Activated T-cell treated with anti-CD3 and anti-CD28 coated beads for 24 hours (primary cell): ENCODE measurements at places on chromosomes 4 and X.

DNA sequence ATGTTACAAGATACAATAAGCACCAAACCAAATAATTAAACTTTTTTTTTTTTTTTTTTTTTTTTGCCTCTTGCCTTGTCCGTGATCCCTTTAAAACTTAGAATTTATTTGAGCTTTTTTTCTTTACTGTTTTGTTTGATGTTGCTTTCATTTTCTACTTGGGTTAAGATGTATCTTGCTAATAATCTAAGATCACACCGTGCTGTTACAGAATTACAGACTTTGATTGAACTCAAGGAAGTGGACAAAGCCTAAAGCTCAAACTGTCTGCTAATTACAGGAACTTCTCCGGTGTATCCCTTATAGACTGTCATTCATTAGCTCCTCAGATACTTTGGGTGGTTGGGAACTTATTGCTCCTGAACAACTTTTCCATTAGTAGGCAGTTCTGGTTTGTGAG, 26.5 kb downstream of the STIM2 start:
- no peak for DNase-seq

DNA sequence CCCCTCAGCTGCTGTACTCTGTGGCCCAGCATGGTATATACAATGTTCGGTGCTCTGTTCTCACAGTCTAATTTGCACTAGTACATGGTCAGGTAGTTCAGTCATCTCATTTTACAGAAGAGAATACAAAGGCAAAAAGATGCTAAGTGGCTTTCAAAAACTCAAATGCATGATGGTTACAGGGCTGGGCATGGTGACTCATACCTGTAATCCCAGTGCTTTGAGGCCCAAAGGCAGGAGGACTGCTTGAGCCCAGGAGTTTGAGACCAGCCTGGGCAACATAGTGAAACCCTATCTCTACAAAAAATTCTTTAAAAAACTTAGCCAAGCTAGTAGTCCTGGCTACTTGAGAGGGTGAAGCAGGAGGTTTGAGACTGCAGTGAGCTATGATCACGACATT, 210.5 kb upstream of the KIT start:
- no peak for DNase-seq

- DNase-seq: no peak
These were observed 11.2 kb downstream of the CDKN2AIP start for GRCh38 chr4:183455431-183456195.

- no peak for DNase-seq
These were observed 301.9 kb upstream of the PRPS2 start for GRCh38 chrX:12489341-12489740.

DNA sequence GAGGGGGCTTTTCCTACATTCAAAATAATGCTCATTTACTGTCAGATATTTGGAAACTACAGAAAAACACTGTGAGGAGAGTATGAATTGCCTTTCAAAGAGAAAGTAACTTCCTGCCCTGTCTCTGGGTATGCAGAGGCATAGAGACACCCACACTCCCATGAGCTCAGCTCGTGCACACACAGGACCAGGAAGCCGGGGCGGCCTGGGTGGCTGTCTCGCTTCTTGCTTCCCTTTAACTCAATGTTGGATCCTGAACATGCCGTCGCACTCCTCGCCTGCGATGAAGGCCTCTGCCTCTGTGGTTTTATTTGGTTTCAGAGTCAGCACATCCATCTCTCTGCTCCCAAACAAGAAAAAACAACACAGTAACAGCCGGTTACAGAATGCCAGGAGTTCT, 40.1 kb upstream of the GPR78 start:
- no peak for DNase-seq

DNA sequence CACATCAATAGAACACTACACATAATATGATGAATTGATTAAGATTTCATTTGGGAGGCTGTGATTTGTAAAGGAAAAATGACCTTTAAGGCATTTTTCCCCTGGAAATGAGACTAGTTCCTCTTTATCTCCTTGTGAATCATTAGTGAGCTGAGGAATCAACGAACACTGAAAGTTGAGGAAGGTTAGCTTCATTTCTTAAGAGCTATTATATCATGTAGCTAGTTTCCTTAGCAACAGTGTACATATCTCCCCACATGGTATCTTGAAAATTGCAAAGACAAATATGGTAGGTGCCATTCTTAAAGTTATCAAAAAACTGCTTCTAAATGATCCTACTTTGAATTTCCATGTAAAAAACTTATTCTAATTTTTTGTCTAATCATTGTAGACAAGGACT, 127.5 kb upstream of the NRK start:
- no peak for DNase-seq

DNA sequence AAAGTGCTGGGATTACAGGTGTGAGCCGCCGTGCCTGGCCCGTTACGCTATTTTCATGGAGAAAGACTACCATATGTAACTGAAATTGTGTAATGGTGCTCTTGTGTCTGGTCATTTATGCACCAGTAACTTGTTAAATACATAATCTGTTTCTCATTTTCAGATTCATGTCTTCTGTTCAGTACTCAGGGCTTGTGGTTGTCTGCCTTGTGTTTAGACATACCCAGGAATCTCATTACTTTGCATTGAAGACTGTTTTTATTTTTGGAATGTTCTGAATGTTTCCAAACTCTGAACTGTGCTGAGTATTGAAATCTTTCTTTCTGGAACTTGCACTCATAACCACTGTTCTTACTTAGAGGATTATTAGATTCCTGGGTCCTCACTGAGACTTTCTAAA, 52.8 kb downstream of the PDLIM5 start:
- DNase-seq: no peak

- no peak for DNase-seq
These were observed 329.4 kb upstream of the PPARGC1A start for GRCh38 chr4:24219209-24219608.

DNA sequence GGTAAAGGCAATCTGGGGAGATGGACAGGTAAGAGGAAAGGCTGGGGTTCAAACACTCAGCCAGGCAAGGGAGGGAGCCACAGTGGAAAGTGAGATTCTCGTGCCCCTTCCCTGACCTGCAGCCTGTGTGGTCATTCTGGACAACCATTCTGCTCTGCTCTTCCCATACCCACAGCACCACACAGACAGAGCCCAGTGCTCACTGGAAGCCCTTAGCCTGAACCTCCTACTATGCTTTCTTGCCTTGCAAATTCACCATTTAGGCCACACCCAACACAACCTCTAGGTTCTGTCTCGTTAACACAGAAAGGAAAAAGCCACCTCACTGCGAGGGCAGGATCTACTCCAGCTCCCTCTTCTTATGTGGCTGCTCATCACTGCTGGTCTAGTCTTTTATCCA, 92.7 kb downstream of the SHISA3 start:
- no peak for DNase-seq

- DNase-seq: no peak
These were observed 11.5 kb upstream of the SRPX start for GRCh38 chrX:38232079-38232686.

DNA sequence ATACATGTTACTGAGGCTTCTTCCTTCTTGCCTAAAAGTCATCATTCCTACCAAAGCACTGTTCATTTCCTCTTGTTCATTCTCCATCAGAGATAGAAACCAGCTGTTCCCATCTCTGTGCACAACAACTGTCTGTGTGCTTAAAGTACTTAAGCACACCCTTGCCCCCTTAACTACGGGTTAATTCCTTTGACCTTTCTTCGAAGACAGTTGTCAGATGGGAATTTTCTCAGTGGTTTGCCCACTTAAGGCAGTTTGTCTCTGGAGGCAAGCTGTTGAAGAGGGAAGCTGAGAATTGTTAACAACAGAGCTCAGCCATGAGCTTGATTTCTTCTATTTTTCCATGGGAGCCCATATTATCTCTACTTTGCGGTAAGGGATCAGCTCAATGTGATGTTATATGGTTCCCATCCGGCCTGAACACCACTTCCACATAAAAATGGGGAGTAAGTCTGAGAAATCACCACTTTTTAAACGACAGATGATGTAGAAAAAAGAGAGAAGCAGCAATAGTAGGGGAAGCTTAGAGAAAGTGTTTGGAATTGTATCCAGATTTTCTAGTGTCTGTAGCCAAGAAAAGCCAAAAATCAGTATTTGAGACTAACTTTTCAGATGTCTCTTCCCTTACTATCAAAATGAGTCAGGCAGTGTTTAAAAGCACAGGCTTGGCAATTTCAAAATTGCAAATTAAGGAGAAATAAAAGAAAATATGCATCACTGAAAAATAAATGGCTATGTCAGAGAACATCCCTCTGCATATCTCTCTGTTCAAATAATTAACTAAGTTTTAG, 194.4 kb downstream of the SLIT2 start:
- DNase-seq: no peak
